ENCODE measurements at places on chromosomes 5 and 9.

- no peak for DNase-seq
Observed at GRCh38 chr5:6686915-6687409, 26.3 kb upstream of the TENT4A start.

DNA sequence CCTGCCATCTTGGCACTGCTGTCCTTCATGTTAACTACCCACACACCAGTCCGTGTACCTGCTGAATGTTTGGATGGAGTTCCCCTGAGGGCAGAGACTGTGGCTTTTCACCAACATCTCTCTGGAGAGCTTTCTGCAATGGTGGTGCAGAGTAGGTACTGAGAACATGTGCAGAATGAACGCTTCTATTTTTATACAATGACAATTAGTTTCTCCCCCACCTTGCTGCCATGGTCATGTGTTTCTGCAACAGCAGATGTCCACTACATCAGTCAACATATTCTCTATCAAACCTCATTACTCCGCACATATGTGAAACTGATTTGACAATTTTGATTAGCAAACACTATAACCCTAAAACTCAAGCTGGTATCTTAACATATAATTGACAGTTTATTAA lies 14.5 kb downstream of the PTCH1 start:
- DNase-seq, result no peak

DNA sequence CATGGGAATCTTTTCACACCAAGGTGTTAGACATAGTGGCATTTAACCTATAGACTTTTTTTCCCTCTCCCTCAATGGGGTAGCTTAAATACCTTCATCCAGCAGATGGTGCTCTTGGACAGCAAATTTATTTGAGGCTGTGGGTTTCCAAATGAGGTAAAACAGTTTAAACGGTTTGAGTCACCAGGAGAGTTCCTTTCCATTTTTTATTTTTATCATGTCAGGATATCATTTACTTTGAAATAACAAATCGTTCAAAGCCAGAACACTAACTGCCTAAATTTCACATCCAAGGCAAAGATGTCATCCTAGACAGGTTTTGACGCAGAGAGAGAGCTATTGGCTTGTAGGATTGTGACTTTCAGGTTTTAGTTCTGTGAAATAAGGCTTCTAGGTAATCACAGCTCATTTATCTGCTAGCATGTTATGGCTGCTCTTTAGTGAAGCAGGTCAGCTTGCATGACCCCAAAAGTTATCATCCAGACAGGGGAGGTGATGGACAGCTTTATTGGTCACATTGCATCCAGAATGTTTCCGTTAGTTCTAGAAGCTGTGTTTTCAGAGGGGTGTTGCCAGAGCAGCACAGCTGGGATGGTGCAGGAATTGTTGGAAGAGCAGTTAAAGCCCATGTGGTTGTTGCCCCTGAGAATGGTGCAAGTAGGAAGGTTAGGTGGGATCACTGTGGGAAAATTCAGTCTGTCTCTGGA lies 69.8 kb downstream of the KDM4C start:
- no peak for DNase-seq

DNA sequence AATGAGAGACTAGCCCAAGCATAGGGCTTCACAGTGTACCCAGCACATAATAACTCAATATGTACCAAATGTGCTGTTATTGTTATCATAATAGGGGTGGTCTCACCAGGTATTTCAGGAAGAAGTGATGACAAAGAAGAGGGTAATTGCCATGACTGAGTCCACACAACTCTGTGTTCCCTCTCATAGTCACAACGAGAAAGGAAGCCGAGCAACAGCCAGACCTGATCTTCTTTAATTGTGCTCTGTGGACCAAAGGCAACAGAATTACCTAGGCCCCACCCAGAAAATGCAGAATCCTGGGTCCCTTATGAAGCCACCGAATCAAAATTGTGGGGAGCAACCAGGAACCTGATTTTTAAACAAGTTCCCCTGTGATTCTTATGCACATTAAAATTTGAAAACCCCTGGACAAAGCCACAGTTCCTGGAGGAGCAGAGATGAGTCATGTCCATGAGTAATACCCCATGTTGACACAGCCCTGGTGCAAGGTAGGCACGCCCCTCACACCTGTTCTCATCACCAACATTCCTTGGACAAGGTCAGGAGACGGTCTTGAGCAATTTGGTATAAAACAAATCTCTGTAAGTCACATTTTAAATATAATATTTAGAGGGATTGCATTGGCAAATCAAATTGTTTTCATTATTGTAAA lies 5.2 kb downstream of the FGF1 start:
- peak; percentile 48 for DNase-seq

GRCh38 chr9:28270156-28270555 lies 696.9 kb upstream of the C9orf72 start:
- DNase-seq, result no peak

- no peak for DNase-seq
Observed at GRCh38 chr9:83266666-83267496, 203.9 kb upstream of the RASEF start.

DNA sequence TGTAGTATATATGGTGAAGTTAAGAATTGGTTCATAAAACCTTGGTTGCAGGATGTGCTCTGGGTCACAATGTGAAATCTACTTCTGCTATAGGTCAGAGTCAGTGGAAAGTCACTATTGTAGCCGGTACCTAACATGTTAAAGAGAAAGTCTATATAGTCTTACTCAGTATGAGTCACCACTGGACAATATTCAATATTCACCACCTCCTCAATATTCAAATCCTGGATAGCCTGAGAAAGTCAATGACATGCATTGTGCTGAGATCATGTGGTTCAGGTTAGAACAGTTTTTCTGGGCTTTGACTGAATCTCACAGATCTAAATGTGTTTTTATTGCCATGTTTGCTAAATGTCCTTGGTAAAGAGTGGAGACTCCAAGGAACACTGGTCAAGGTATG lies 108.8 kb downstream of the HMHB1 start:
- no peak for DNase-seq

DNA sequence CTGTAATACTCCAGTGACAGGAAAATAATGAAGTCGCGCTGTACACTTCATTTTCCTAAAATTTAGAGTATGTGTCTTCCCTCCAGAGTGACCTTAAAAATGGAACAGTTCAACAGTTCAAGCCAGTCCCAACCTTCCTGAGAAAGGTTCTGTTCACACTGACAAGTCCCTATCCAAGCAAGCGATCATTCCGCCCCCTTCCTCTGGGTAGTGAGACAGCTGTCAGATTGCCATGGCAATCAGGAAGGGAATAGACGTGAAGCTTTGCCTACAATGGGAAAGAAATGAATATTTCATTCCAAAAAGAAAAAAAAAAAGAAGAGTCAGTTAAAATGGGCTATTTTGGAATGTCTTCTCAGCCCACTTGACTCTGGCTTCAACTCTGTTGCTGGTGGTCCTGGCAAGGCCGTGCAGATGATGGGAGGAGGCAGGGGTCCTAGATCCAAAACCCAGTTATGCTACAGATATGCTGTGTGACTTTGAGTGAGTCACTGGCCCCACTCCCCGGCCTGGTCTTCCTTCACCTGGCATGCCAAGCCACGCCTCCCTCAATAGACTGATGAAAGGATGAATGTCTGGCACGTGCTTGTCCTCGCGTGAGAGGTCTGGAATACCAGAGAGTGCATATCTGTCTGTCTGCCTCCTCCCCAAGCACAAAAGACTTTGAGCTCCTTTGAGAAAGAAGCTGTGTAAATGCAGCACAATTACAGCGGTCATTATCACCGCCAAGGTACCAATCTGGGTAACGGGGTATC lies 165.8 kb upstream of the WWC1 start:
- no peak for DNase-seq

GRCh38 chr9:106892632-106893031 lies 29.7 kb downstream of the ZNF462 start:
- DNase-seq, result no peak

DNA sequence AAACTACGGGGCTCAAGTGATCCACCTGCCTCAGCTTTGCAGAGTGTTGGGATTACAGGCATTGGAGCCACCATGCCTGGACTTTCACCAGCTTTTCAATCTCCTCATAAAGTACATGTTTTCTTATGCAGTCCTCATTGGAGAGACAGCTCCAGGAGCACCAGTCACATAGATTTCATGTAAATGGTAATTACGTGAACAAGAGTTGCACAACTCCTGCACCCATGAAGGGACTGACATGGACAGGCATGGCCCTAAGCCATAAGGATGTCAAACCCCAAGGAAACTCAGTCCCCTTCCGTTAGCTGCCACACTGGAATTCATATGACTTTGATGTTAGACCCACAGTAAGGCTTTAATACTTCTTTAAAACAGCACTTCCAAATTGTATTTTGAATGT lies 7.6 kb upstream of the ADGRV1 start:
- no peak for DNase-seq

- DNase-seq, result no peak
Observed at GRCh38 chr5:27494887-27495286, 456.5 kb upstream of the CDH9 start.

DNA sequence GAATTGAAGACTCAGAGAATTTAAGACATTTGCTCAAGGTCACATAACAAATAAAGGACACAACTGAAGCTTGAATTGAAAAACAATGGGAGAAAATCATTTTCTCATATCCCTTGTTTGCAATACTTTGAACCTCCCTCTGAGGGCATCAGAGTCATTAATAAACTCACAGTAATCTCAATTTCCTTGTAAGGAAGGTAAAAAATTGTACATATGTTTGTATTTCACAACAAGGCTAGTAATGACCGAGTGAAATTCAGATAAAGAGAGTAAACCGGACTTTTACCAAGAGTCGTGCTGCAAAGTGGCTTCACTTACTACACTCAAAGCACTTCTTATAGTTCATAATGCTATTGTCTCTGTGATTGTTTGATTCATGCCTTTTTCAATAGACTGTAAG lies 665.0 kb downstream of the NR2F1-AS1 start:
- DNase-seq, result no peak

DNA sequence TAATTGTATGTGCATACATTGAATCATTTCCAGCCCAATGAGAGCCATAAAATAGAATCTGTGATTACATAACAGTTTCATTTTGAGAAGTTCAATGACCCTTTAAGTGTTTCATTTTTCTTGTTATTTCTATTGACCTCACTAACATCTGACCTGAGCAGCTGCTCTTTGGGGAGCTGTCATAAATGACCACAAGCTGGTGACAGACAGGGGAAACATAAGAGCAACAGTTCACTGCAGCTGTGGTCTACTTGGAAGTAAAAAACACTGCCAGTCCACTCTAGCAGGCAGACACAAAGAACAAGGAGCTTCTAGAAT lies 265.4 kb downstream of the DTWD2 start:
- DNase-seq, result no peak

GRCh38 chr9:111454751-111455150 lies 29.4 kb downstream of the ECPAS start:
- no peak for DNase-seq

DNA sequence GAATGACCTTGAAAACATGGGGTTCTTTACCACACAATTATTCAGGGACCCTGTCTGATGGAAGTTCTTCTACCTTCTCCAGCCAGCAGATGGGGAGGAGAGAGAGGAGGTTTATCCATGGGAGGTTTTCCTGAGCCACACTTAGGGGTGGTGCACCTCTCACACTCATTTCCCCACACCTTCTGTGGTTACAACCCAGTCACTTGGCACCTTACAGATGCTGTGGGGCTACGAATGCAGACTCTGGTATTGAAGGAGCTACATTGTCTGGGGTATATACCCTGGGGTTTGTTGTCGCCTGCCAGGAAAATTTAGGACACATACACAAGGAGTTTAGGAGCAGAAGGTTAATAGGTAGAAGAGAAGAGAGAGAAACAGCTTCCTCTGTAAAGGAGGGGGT lies 67.5 kb downstream of the F2RL2 start:
- DNase-seq, result no peak

DNA sequence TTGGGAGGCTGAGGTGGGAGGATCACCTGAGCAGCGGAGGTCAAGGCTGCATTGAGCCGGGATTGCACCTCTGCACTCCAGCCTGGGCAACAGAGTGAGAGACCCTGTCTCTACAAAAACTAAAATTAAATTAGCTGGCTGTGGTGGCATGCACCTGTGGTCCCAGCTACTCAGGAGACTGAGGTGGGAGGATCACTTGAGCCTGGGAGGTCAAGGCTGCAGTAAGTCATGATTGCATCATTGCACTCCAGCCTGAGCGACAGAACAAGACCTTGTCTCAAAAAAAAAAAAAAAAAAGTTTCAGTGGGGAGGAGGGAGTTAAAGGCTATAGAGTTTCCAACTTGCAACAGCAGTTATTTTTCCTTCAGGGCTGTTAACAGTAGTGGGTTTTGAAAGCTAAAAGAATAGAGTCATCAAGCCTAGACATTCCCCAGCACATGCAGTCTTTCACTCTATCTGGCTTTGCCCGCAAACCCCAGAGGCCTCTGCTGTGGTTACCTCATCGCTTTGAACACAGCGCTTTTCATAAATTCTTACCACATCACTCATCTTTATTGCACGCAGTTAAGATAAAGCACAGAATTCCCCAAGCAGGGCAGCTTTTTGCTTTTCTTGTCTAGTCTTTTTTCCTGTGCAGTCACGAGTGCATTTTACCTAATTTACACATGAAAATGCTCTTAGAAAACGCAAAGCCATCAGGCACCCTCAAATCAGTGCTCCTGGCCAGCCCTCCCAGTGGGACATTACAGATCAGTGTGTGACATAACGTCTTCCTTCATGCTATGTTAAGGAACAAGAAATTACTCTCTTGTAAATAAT lies 8.7 kb upstream of the SLC2A8 start:
- peak; percentile 71 for DNase-seq

DNA sequence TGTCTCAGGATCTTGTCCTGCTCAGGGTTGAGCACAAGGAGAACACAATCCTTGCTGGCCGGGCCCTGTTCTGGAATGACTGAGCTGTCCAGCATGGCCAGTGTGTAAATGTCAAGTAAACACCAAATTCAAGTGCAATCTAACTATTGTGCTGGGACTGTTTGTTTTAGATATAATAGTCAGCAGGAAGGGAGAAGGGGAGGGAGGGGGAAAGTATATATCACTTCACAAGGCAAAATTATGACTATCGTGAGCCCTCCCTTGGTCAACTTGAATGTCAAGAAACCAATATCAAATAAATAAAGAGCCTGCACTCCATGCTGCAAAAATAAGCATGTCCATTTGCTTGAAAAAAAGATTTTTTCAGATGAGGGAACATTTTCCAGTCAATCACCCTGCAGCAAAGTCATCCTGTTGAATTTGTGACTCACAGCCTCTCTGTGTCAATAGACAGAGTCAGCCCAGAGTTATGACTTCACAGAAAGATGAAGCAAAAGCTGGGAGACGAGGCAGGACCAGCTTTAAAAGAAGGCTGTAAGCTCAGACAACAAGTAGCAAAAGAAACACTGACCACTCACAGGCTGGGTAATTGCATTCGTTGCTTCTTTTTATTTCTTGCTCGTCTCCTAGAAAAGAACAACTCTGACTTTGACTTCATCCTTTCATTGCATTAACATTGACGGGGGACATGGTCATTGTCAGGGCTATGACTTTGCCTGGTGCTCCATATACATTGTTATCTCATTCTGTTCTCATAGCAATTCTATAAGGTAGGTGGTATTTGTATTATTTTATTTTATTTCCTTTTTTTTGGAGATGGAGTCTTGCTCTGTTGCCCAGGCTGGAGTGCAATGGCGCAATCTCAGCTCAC lies 15.3 kb upstream of the KLF4 start:
- DNase-seq, result peak; percentile 81

Data from ascending aorta (tissue), 2 donors.